ENCODE measurements at places on chromosomes 4 and X. TPM values are rescaled to one million over a fixed set of nuclear protein-coding genes. Genes with fewer than 3 reads are reported as not detected.

The CBR4 gene
- 11.1 TPM for total RNA-seq

The EVC2 gene
- 7.8 TPM for total RNA-seq

The SPATA4 gene
- 0.23 TPM for total RNA-seq

The ERCC6L gene
- total RNA-seq = 1.6 TPM

The SPANXA1 gene
- total RNA-seq = not detected
